ENCODE measurements at places on chromosomes 2 and 18.

DNA sequence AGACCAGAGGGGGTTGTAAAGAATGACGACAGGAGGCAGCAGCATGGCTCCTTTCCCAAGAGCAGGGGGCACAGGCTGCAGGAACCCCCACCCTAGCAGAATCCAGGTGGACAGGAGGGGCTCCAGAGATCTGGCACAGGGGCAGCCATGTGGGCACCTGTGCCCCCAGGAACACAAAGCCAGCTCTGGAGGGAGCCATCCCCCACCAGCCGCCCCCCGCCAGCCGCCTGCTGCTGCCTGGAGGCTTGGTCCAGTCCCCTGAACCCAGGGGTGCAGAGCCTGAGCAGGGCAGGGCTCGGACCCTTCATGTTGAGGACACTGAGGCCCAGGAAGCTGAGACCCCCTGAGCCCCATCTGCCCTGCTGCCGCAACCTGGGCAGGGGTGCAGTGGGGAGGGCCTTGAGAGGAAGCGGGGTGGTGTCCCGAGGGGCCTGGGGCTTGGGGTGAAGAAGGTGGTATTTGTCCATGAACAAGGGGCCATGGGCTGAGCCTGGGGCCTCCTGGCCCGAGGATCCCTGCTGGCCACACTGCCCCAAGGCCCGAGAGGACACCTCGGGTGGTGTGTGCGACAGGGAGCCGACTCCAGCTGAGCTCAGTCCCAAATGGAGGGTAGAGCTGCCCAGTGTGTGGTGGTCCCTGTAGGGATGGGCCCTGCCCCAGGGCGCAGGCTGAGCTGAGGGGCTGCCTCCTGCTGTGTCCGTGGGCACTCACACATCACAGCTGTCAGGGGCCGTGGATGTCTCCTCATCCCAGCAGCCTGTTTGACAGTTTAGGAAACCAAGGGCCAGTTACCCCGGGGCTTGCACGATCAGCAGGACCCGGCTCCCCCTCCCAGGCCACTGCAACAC is 39.8 kb upstream of the SNED1 start:
- DNase-seq, result no peak

- no peak for DNase-seq
These were observed 117.6 kb upstream of the APCDD1 start for GRCh38 chr18:10336749-10337350.

- DNase-seq, result no peak
These were observed 9.9 kb upstream of the ABHD3 start for GRCh38 chr18:21714474-21714873.

DNA sequence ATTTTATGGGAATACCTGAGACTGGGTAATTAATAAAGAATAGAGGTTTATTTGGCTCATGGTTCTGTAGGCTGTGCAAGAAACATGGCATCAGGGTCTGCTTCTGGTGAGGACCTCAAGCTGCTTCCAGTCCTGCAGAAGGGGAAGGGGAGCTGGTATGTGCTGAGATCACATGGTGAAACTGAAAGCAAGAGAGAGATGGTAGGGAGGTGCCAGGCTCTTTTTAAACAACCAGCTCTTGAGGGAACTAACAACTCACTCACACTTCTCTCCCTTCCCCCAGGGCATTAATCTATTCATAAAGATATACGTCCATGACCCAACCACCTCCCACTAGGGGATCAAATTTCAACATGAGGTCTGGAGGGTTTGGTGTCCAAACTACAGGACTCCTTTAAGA is 40.1 kb downstream of the AGPS start:
- no peak for DNase-seq

- DNase-seq, result no peak
These were observed 104.7 kb downstream of the TSN start for GRCh38 chr2:121860033-121860757.

DNA sequence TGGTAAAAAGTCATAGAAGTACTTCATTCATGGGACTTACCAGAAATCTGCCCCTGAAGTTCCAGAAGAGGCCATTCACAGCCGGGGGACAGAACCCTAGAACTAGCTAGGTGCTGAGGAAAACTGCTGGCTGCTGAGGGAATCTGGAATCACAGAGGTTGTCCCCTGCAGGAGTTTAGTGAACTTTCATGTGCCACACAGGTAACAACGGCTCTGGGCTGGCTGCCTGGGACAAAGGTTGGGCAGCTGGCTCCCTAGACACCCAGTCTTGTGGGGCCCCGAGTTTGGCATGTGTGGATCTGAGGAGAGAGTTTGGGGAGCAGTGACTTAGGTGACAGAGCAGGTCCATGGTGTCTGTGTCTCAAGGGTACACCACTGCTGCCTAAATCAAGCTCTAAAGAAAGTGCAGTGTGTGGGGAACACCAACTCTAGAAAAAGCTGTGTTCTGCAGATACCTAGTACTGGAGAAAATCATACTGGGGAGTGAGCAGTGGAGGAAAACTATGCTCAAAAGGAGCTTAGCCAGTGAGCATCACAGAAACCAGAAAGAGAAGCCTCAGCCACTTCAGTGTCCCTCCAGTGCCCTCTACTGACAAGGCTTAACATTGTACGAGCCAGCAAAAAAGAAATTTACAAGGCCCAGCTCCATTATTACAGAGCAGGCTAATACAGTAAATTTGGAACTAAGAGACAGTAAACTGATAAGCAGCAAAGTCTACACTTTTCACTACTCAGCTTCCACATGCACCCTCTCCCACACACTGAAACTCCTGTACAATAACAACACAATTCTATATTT is 15.2 kb downstream of the GALNT3 start:
- DNase-seq, result no peak

GRCh38 chr2:45851111-45851510 is 199.6 kb downstream of the PRKCE start:
- DNase-seq, result no peak

DNA sequence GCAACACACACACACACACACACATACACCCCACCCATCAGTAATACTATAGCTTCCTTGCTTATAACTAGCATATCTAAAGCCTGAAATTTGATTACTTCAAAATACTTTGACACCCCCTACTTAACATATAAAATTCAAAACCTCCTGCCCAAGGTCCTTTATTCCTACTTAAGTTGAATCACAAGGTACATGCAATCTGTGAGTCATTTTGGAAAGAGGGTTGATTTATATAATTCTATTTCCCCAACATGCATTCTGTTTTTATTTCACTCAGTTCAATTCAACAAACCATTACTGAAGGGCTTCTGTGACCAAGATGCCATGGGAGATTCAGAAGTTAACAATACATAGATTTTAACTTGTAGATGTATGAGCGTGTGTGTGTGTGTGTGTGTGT is 420.7 kb downstream of the METTL4 start:
- DNase-seq, result no peak
